Right kidney (tissue), 9 donors: ENCODE measurements at places on chromosomes 16 and 17.

DNA sequence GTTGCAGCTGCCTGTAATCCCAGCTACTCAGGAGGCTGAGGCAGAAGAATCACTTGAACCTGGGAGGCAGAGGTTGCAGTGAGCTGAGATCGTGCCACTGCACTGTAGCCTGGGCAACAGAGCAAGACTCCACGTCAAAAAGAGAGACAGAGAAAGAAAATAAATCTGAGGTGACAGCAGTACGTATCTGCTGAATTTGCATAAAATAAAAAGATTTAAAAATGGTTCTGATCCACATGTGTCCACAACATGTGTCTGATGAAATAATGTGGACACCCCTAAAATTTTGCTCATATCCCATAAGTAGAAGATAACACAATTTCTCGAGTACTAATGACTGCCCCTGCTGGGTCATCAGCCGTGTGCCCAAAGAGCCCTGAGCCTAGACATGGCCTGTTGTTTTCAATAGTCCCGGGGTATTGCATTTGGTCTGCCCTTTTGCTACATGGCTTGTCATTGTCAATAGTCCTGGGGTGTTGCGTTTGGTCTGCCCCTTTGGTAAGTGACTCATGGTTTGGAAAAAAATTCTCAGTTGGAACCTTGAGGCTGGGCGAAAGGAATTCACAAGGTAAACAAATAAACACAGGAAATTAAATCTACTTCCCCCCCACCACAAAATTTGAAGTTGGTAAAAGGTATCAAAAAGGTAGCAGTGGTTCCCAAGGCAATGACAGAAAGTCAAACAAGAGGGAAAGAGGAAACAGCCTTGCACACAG lies 434.6 kb upstream of the MAF start:
- no peak for DNase-seq

DNA sequence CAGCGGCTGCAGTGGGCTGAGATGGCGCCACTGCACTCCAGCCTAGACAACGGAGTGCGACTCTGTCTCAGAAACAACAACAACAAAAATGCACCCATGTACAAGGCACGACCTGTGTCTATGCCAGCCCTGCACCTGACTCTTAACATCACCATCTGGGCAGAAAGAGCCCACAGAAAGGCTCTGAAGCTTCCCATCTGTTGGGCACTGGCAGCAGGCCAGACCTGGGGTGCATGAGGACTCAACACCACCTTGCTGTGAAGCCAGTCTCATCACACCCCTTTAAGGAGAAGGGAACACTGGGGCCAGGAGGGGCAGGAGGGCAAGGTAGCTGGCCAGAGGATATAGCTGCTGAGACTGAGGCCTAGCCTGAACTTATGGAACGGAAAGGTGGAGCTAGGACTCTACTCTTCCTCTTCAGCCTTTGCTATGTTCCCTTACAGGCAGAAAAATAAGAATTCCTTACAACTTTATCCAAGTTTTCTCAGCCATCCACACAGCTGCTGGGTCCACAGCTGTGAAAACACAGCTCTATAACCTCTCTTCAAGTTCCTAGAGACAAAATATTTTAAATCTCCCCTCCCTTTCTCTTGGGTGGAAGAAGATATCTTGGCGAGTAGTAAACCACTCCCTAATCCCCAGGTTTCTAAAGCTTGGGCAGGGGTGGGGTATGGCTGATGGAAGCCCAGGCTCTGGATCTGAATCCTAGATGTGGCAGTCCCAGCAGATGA lies 2.8 kb downstream of the ELOB start:
- no peak for DNase-seq

- DNase-seq: no peak
These were observed 444.0 kb downstream of the HS3ST3B1 start for GRCh38 chr17:14744761-14745473.

DNA sequence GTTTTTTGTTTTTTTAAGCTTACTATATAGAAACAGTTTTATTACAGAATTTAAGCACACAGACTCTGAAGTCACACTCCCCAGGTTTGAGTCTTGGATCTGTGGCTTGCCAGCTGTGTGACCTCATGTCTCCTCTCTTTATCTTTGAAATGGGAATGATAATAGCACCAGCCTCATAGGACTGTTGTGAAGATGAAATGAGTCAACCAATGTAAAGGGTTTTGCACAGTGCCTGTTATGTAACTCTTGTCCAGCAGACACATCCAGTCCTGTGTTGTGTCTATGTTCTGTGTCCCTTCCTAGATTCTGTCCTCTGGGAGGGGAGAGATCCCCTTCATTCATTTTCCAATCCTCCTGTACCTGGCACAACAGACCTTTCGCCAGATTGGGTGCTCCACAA lies 3.1 kb upstream of the CPD start:
- no peak for DNase-seq

- peak; percentile 64 for DNase-seq
These were observed 705 bp downstream of the KRABD2 start for GRCh38 chr17:8375738-8376259.

DNA sequence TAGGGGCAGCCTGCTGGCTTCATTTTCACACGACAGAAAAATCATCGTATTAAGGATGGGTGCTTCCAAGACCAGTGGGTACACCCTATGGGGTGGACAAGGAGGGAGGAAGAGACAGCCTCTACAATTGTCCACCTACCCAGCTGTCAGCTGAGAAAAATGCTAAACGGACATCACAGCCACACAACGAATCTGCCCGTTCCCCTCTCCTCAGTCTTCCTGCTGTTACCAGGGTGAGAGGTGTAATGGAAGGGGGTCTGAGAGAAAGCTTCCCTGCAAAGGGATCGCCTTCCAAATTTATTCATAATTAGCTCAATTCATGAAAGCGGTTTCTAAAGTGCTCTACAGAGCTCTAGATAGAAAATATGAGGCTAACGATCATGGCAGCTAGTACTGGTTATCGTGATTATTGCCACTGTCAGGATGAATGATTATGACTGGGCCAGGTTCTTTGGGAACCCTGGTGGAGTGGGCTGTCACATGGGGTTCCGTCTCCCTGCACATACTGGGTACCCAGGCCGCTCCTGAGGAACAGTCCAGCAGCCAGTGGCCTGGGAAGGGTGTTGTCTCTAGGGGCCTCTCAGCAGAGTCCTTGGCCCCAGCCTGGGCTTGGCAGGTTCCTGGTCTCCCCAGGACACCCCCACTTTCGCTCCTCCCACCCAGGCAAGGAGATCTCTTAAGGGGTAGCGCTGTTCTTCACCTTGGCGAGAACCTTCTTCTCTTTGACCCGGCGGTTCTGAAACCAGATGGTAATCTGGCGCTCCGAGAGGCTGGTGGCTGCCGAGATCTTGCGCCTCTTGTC lies 2.2 kb downstream of the HOXB13 start:
- peak; percentile 55 for DNase-seq

GRCh38 chr17:2174468-2175293 lies 119.8 kb downstream of the HIC1 start:
- DNase-seq: peak; percentile 73

- DNase-seq: peak; percentile 55
These were observed 27.6 kb downstream of the RMI2 start for GRCh38 chr16:11372829-11373306.

DNA sequence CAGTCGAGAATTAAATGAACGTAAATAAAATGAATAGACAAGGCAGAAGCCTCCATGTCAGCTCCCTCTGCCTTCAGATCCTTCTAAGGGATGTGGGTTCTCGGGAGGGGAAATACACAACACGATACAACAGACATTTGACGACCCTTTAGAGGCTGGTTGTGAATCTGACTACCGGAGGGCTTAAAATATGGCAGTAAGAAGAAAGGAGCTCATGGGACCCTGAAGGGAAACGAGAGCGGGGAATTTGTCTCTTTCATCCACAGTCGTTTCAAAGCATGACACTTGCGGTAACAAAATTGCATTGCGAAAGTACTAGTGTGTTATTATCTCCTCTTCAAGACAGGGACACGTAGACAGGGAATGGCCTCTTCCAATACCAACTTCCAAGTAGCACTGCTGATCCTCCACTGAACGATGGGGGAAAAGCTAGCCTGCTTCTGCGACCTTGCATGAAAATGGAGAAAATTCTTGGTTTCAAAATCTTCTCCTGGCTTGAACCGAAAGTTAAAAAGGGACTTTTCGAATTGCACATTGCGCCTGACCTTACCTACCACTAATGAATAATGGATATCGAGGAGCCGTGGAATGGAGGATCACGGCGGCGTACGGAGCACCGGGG lies 1.2 kb upstream of the TNRC6C start:
- no peak for DNase-seq

- no peak for DNase-seq
These were observed 549.0 kb downstream of the HS3ST4 start for GRCh38 chr16:26240807-26241206.

DNA sequence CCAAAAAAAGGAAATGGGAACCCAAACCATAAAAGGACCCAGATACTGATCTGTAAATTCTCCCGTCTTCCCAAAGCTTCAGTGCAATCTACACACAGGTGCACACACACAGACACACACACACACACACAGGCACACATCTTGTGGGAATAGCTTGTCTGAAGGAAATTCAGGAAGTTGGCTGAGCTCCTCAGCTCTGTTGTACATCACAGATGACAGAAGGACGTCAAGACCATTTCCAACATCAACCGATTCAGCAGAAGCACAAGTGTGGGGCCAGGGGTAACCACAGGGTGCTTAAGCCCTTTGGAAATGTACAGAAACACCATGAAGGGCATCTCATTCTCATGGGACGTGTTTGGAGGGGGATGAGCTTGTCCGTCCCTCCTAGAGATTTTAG lies 498.1 kb upstream of the PSMD7 start:
- no peak for DNase-seq

- DNase-seq: no peak
These were observed 42.3 kb downstream of the BEAN1 start for GRCh38 chr16:66469291-66469946.

GRCh38 chr16:87976665-87977064 lies 25.4 kb downstream of the BANP start:
- no peak for DNase-seq

- no peak for DNase-seq
These were observed 32.6 kb downstream of the RTN4RL1 start for GRCh38 chr17:1992541-1992940.

GRCh38 chr16:8614435-8615029 lies 7.0 kb upstream of the METTL22 start:
- DNase-seq: no peak

DNA sequence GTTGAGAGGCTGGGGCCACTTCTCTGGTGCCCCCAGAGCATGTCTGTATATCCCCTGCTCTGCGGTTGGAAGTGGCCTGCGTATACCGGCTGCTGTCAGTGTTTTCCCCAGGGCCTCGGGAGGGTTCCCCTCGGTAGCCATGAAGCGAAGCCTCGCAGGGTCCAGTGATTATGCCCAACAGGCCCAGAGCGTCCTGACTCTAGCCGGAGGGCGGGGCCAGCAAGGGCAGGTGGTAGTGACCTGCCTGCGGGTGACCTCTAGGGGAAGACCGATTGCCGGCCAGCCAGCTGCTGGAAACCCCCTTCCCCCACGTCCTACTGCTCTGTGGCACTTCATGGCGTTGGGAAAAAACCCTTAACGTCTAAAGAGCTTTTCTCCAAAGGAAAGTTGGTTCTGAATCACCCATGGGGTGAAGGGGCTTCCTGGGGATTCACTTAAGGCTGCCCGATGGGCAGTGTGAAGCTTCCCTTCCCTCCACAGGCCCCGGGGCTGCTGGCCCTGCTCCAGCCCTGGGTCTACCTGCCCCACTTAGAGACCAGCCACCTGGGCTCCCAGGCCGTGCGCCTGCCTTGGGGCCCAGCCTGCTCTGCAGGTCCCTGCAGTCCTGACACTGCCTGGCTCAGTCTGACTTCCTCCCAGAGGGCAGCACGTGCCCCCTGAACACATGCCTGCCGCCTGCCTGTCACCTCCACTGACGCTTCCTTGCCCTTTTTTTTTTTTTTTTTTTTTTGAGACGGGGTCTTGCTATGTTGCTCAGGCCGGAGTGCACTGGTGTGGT lies 72.8 kb downstream of the SOCS1 start:
- DNase-seq: no peak
